ENCODE measurements at places on chromosomes 5 and 9. TPM values are rescaled to one million over a fixed set of nuclear protein-coding genes. Genes with fewer than 3 reads are reported as not detected.
A peak's percentile ranks its signal among the peaks of the same experiment; 100 is the strongest.

The IQGAP2 gene
- 119 TPM for total RNA-seq

The RNF183 gene
- total RNA-seq = 5.3 TPM

The IRF1 gene
- total RNA-seq = 38.3 TPM

The STOML2 gene
- 94.9 TPM for total RNA-seq

The WNT8A gene
- not detected for total RNA-seq

The QRFP gene
- not detected for total RNA-seq

The SLC36A2 gene
- 0.14 TPM for total RNA-seq

The PAPPA gene
- 5.6 TPM for total RNA-seq

The ESM1 gene
- 0.40 TPM for total RNA-seq

The FAM219A gene
- 24.0 TPM for total RNA-seq

The TRIM36 gene
- 1.3 TPM for total RNA-seq

The DEPDC1B gene
- 117 TPM for total RNA-seq

The C9orf153 gene
- total RNA-seq = 0.23 TPM

The FAM221B gene
- total RNA-seq = not detected

DNA sequence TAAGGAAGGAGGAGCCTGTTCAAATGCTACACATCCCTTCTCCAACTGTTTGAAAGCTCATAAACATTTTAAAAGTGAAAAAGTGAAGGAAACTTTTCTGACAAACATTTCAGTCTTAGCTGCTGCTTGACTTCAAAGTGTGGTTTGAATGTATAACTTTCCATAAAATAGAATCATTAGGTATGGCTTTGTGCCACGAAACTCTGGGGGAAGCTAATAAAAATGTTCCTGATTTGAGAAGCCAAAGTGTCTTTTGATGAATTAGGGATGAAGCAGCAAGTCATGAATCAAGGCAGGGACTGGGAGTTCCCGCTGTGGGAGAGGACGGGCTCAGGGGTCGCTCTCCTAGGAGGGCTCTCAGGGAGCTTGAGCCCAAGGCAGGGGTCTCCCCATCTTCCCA, 15.3 kb downstream of the MVB12B start:
- DNase-seq = no peak

DNA sequence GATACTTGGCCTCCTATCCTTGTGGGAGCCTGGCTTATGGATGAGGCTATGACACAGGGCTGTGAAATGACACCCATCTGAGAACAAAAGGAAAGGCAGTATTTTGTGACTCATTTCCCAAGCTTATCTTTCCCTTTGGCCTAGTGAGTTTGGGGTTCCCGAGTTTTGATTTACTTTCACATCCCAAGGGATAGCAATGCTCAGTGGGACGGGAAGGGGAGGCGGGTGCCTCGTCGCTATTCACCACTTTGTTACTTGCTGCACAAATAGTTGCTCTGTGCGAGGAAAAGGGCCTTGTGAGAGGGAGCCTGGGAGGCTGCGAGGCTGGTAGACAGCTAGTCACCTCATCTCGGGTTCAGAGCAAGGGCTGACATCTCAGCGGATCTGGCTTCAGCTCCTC, 59.1 kb upstream of the ENTREP1 start:
- DNase-seq = no peak

DNA sequence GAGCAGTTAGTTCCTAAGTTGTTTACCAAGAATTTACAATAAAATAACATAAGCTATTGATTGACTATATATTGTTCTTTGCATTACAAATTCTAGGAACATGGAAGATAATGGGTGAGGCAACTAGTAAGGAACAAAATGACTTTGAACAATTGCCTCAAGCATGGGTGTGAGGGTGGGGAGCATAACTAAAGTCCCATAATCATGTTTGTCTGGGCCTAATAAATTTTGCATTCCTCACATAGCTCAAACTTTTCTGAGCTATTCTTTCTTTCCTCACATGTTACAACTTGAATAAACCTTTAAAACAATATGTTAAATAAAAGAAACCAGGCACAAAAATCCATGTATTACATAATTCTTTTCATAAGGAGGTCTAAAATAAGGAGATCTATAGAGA, 1066.1 kb downstream of the NR2F1-AS1 start:
- no peak for DNase-seq

DNA sequence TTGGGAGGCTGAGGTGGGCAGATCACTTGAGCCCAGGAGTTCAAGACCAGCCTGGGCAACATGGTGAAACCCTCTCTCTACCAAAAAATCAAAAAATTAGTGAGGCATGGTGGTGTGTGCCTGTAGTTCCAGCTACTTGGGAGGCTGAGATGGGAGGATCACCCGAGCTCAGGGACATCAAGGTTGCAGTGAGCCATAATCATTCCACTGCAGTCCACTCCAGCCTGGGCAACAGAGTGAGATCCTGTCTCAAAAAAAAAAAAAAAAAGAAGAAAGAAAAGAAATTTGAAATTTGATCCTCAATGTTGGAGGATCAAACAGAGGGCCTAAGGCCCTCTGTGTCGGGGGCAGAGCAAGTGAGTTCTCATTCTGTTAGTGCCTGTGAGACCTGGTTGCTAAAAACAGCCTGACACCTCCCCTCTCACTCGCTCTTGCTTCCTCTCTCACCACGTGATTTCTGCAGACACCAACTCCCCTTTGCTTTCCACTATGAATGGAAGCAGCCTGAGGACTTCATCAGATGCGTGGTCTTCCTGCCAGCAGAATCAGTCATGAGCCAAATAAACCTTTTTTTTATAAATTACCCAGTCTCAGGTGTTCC, 8.4 kb upstream of the GOLPH3 start:
- DNase-seq = no peak

- DNase-seq = peak; percentile 60
These were observed 1.0 kb downstream of the KLF4 start for GRCh38 chr9:107488375-107489143.

GRCh38 chr5:963310-963672, 45.3 kb upstream of the NKD2 start:
- no peak for DNase-seq

DNA sequence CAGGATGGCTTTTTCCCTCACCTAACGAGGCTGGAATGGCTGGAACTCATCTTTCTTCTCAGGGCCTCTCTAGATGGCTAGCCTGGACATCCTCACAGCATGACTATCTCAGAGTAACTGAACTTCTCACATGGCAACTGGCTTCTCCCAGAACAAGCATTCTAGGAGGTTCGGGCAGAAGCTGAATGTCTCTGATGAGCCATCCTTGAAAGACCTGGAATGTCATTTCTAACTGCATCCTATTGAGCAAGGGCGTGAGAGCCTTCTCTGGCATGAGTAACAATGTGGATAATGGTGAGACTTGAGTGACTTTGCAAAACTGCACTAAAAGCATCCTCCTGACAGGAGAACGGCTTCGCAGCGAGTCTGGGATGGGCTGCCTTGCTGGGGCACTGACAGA, 487.7 kb downstream of the MAT2B start:
- no peak for DNase-seq

GRCh38 chr9:110828264-110828663, 159.7 kb downstream of the MUSK start:
- DNase-seq = no peak

- no peak for DNase-seq
These were observed 8.6 kb upstream of the PCDHB1 start for GRCh38 chr5:141042555-141042954.

DNA sequence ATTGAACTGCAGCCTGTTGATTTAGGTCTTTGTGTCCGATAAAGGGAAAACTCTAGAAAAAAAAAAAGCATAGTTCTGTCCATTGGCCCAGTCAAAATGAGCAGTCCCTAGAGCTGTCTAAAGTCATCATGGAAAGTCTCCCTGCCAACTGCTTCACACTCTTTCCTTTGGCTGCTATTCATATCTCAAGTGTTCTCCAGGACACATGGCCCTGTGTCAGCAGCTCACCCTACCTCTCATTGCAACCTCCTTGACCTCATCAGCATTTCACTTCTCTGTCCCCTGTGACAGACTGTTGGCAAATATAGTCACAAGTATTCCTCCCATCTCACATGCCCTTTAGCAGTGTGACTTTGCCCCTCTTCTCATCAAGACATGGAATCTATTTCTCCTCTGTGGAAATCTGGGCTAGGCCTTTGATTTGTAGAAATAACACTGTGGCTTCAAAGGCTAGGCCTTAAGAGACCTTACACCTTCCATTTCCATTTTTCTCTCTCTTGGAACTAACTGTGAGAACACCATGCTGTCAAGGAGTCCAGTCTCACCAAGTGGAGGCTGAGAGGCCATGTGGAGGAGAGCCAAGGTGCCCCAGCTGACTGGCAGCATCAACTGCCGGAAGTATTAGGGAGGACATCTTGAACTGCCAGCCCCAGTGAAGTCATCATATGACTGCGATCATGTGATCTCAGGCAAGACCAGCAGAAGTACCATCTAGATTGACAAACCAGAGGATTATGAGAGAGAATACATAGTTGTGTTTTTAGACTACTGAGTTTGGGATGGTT, 149.4 kb upstream of the TARS1 start:
- no peak for DNase-seq

DNA sequence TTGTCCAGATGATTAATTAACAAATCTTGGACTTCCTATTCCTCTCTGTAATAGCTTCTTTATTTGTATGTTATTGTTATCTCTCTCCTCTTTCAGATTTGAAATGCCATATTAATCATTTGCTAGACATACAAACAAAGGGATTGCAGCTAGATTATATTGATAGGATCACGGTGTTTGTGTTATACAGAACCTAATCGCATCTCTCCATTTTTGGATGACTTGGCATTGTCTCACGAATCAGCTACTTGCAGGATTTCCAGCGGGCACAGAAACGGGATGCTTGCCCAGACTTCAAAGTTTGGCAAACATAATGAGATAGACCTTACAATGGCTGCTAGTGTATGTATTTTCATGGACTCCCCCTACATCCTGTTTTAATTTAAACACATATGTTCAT, 368.1 kb downstream of the TLE4 start:
- DNase-seq = peak; percentile 22

GRCh38 chr5:153496835-153497234, 6.4 kb downstream of the GRIA1 start:
- DNase-seq = no peak

- no peak for DNase-seq
These were observed 138.5 kb downstream of the AOPEP start for GRCh38 chr9:94864862-94865509.

GRCh38 chr9:137034709-137035506, 3.0 kb upstream of the FUT7 start:
- DNase-seq = peak; percentile 84

DNA sequence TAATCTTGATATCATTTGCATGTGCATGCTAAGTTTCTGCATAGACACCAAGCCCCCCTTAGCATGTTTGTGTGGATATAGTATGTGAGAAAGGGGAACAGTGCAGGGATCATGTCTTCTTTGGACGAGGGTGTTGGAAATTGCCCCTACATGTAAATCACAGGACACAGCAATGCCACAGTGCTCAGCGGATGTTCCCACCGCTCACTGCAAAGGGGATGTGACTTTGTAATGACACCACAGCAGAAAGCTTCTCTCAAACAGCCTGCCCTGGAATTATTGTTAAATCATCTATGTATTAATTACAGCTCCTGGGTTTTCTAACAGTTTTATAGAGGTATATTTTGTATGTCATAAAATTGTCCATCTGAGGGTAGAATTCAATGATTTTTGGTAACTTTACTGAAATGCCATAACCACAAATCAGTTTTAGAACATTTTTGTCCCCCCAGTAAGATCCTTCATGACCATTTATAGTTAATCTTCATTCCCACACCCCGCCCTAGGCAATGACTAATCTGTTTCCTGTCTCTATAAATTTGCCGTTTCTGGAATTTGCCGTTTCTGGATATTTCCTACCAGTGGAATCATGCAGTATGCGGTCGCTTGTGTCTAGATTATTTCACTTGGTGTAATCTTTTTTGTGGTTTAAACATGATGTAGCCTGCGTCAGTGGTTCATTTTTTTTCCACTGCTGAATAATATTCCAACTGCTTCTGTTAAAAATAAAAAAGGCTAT, 648.5 kb upstream of the WWC1 start:
- no peak for DNase-seq

- DNase-seq = no peak
These were observed 154.6 kb upstream of the ZNF608 start for GRCh38 chr5:124901081-124901480.

DNA sequence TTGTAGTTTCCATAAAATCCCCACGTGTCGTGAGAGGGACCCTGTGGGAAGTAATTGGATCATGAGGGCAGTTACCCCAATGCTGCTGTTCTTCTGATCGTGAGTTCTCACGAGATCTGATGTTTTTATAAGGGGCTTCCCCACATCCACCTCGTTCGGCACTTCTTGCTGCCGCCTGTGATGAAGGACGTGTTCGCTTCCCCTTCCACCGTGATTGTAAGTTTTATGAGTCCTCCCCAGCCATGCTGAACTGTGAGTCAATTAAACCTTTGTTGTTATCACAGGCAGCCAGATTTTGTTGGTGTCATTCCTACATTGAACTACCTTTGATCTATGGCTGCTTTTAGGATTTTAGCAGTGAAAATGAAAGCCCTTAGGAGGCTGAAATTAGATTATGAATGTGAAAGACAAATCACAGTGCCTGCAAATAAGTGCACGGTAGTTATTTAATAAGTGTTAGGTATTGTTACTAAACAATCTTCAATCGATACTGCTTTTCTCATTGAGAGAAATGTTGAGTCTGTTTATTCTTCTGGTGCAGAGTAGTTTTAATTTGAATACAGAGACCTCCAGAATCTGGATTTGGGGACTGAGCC, 68.0 kb upstream of the C6 start:
- DNase-seq = no peak

DNA sequence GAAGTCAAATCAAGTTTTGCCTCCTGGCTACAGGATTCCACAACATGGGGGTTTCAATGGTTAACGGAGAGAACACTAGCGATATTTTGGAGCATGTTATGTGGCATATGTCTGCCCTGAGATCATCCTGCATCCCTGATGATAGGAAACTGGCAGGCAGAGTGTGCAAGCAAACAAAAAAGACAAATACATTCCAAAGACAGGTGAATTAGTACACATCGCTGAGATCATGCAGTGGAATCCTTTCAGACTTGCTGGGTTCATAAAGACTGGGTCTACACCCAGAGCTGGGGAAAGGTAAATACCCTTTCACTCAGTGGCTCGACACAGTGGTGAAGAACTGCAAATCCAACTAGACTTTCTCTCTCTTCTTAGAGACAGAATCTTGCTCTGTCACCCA, 286.5 kb downstream of the EFNA5 start:
- no peak for DNase-seq

DNA sequence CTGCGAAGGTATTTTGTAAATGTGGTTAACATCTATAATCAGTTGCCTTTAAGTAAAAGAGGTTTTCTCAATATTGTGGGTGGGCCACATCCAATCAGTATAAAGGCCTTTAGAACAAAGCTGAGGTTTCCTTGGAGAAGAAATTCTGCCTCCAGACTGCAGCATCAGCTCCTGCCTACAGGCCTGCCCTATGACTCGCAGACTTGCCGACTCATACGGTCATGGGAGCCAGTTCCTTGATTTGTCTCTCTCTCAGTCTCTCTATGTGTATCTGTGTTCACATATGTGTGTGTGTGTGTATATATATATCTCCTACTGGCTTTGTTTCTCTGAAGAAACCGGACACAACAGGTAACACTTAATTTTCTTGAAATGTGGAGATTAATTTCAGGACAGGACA, 45.3 kb downstream of the SLC36A1 start:
- DNase-seq = no peak

- no peak for DNase-seq
These were observed 39.3 kb upstream of the OLFM1 start for GRCh38 chr9:135048046-135048757.

- no peak for DNase-seq
These were observed 162.2 kb downstream of the DAB2IP start for GRCh38 chr9:121813519-121814210.

- no peak for DNase-seq
These were observed 6.7 kb downstream of the CNTFR start for GRCh38 chr9:34582787-34583186.

- no peak for DNase-seq
These were observed 91.8 kb upstream of the CACNA1B start for GRCh38 chr9:137785704-137786161.

GRCh38 chr5:52743970-52744369, 43.7 kb upstream of the ITGA1 start:
- no peak for DNase-seq

All from mucosa of gallbladder (tissue), 1 donor.